COR-L47 (cell line): ENCODE measurements at places on chromosomes 2 and 18.

DNA sequence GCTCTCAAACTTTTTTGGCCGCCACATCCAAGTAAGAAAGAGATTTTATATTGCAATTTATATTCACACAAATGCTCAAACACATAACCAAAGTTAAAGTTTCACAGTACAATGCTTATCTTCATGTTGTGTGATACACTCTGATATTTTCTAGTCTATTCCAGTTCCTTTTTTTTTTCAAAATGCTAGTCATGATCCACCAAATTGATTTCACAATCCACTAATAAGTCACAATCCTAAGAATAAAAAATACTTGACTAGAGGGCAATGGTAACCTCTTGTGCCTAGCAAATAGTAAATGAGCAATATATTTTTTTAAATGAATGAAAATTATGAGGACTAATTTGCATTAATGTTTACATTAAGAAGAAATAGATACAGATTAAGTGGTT is 5.8 kb upstream of the PTPN4 start:
- no peak for DNase-seq

GRCh38 chr2:143937723-143938350 is 582.1 kb downstream of the ZEB2 start:
- DNase-seq = peak; percentile 40

DNA sequence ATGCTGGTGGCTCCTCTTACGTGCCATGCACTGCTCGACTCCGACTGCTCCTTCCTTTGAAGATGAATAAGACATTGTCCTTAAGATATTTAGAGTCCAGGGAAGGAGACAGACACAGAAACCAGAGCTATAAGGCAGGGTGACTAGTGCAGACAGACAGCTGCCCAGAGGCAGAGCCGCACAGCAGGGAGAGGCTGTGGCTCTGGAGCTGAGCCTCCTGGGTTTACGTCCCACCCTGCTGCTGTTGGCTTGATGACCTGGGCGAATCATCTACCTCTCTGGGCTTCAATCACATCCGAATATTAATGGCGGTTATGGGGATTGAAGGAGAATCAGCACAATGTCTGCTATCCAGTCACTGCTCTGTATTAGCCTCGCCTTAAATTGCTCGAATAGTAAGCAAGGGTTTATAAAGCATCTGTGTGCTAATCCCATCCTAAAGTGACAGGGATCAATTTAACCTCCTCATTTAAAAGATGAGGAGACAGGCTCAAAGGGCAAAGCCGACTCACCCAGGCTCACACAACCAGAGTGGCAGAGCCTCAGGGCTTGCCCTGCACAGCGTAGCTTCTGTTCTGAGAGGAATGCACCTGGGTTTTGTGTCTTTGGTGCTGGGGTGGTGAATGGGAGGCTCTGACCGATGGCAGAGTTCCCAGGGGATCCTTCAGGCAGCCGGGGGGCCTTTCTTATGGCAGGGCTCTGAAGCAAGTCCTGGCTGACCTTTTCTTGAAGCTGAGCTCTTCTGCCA is 284.1 kb downstream of the MYCN start:
- no peak for DNase-seq

DNA sequence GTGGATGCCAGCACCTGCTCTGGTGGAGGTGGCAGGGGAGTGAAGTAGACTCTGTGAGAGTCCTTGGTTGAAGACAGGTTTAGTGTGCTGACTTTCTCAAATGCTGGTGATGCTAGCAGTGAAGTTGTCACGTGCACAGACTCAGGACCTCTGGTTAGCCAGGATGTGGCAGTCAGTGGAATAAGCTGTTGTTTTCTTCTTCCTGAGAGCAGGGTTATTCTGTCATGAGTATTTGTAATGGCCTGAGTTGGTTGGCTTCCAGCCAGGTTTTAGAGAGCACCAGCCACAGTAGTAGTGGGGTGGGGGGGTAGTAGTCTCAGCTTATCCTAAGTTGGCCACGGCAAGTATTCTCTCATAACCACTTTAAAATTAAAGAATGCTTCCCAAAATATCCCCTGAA is 238.5 kb upstream of the FBXO11 start:
- DNase-seq = peak; percentile 22

DNA sequence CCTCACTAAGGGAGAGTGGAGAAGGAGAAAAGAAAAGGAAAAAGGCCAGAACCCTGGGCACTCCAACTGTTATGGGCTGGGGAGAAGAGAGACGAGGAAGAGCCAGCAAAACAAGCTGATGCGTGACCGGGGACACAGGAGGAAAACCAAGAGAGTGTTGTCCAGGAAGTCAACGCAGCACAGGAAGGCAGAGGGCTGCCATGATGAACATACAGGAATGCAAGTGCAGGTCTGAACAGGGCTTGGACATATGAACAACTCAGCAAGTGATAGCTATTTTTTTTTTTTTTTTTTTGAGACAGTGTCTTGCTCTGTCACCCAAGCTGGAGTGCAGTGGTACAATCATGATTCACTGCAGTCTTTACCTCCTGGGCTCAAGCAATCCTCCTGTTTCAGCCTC is 28.4 kb downstream of the SIX3 start:
- DNase-seq = no peak

DNA sequence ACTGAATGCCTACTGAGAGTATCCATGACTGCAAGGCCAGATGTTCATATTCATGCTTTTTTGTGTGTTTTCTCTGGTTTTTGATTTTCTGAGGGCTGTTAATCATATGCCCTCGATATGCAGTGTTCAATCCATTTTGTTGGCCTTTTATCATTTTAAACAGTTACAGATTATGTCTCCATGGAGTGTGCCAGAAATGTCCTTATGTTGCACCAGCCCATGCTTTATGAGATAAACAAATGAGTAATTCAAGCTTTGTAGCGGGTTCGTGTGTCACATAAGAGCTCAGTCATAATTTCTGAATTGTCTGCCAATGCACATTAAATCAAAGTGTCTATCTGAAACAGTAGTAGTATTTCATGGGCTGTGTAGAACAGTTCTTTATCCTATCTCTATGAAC is 583.0 kb downstream of the THSD7B start:
- DNase-seq = no peak

- no peak for DNase-seq
Measured at GRCh38 chr2:224331698-224332097, 70.2 kb downstream of the FAM124B start.

DNA sequence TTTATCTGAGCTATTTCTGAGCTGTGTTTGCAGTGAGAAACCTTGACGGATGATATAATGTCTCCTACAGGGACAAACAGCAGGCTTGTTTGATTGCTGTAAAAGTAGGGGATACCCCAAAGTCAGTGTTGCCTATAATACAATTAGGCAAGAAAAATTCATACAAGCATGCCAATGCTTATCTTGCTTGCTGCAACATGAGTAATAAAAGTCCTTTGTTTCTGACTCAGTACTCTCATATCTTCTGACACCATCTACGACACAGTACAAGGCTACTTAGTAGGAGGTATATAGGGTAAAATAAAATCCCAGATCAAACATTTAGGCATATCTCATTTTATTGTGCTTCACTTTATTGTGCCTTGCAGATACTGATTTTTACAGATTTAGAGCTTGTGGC is 33.0 kb downstream of the ERBB4 start:
- DNase-seq = no peak

- no peak for DNase-seq
Measured at GRCh38 chr2:206069417-206069816, 16.6 kb downstream of the INO80D start.
